ENCODE measurements at places on chromosomes 16 and 17. TPM values are rescaled to one million over a fixed set of nuclear protein-coding genes. Genes with fewer than 3 reads are reported as not detected.

DNA sequence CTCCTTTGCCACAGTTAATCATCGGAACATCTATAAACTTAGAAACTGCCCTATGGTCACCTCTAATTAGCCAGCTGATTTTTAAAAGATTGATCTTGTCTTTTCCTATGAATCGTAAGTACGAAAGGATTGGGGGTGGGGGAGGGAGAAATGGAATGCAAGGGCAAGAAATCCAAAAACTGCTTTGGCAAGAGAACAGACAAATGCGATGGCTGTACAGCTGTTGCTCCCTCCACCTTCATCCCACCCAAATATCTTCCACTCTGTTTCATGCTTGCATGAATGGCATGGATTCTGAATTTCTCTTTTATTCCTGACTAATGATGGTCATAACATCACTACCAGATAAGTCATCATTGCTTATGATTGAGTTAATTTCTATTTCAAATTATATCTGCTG, 165.7 kb downstream of the STX8 start:
- DNase-seq: no peak

- no peak for DNase-seq
These were observed 25.7 kb upstream of the RASL10B start for GRCh38 chr17:35705705-35706104.

The HASPIN gene
- 0.16 TPM for total RNA-seq

DNA sequence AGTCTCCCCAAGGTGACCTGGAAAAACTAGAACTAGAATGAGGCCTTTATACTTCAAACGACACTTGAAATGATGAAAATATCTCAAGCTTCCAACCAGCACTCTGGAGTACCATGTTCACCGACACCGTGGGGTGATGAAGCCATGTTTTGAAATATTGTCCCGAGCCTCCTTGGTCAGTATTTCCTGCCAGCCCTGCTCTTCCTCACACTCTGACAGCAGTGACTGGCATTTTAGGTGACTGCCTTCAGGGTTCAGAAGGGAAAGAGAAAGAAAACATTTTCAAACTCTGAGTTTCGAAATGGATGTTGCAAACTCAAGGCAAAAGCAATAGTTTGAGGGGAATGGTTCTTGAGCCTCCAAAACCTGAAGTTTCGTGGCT, 39.3 kb upstream of the IRX6 start:
- DNase-seq: no peak

The STX1B gene
- total RNA-seq: 0.71 TPM

DNA sequence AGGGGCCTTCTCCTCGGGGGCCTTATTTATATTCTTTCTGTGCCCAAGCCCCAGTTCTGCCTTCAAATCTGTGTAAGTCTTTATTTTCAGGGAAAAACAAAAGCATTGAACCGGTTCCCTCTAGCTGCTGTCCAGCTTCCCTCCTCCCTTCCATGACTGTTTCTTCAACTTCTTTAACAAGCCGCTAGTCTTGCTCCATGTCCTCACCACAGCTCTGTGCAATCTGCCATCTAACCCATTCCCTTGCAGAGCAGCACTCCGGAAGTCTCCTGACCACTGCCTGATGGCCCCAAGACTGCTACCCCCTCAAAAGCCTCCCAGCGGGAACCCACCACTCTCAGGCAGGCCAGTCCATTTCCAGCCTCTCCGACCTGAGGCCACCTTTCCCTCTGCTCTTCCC, 16.9 kb downstream of the EMC8 start:
- no peak for DNase-seq

The ADAMTS18 gene
- total RNA-seq: not detected

The KRTAP2-2 gene
- not detected for total RNA-seq

DNA sequence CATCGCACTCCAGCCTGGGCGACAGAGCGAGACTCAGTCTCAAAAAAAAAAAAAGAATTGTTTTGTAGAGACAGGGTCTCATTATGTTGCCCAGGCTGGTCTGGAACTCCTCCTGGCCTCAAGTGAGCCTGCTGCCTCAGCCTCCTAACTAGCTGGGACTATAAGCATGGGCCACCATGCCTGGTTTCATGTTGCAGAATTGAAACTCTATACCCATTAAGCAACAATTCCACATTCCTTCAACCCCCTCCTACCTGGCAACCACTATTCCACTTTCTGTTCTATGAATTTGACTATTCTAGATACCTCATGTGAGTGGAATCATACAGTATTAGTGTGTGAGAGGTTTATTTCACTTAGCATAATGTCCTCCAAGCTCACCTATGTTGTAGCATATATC, 24.5 kb downstream of the RNF135 start:
- DNase-seq: no peak
